ENCODE measurements at places on chromosomes 6 and 20.

GRCh38 chr6:17719323-17720041, 12.8 kb upstream of the NUP153 start:
- DNase-seq = no peak

DNA sequence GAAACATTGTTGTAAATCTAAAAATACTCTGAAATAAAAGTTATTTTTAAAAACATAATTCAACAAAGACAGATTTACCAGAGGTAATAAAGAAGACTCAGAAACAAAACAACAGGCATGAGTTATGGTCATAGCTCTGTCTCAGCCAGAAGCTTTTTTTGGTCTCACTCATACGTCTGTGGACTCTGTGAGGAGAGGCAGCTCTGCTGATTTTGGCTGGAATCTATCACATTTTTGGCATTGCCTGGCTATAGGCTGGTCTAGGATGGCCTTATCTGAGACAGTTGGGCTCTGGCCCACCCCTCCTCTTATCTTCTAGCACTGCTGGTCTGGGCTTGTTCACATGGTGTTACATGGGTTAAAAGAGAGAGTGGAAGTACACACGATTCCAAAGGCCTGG, 514.0 kb upstream of the BTBD3 start:
- DNase-seq = no peak

- no peak for DNase-seq
Measured at GRCh38 chr6:13285705-13286104, 42.6 kb downstream of the TBC1D7 start.

- no peak for DNase-seq
Measured at GRCh38 chr6:34285448-34286164, 36.8 kb upstream of the SMIM29 start.

DNA sequence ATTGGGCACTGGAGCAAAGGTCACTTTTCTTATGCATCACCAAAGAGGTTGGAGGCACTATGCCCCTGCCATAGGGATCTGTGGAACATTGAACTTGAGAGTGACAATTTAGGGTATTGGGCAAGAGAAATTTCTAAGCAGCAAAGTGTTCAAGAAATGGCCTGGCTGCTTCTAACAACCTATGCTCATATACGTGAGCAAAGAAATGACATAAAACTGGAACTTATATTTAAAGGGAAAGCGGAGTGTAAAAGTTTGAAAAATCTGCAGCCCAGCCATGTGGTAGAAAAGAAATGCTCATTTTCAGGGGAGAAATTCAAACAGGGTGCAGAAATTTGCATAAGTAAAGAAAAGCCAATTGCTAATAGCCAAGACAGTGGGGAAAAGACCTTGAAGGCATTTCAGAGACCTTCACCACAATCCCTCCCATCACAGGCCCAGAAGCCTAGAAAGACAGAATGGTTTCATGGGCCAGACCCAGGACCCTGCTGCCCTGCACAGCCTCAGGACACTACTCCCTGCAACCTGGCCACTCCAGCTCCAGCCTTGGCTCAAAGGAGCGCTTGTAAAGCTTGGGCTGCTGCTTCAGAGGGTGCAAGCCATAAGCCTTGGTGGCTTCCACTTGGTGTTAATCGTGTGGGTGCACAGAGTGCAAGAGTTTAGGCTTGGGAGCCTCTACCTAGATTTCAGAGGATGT, 24.4 kb downstream of the NCR2 start:
- no peak for DNase-seq

DNA sequence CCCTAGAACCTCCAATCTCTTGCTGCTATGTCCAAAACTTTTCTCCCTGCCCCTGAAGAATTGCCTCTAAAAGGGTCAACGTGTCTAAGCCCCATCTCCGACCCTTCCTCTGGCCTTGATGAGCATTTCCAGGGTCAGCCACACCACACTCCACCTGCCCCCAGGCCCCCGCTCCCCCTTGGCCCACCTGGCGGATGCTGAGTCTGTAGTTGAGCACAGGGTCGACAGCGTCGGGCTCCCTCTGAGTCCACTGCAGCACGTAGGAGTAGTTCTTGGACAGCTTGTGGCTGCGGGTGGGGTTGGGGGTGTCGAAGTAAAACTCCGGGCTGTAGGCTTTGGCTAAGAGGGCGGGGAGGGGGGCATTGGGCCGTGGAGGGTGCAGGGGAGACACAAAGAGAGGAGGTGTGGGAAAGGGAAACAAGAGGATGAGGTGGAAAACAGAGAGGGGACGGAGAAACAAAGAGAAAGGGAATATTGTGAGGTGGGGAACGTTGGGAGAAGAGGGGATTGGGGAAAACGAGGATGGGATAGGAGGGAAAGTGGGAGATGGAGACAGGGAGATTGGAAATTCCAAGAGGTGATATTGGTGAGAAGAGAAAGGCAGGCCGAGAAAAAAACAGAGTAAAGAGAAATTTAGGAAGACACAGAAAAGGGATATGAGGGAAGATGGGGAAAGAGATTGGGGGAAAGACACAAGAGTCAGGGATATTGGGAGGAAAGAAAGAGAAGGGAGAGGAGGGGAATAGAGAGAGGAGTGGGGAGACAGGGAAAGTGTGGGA, 50.5 kb downstream of the MDGA1 start:
- no peak for DNase-seq

- DNase-seq = no peak
Measured at GRCh38 chr6:45415315-45415714, 37.6 kb upstream of the SUPT3H start.

DNA sequence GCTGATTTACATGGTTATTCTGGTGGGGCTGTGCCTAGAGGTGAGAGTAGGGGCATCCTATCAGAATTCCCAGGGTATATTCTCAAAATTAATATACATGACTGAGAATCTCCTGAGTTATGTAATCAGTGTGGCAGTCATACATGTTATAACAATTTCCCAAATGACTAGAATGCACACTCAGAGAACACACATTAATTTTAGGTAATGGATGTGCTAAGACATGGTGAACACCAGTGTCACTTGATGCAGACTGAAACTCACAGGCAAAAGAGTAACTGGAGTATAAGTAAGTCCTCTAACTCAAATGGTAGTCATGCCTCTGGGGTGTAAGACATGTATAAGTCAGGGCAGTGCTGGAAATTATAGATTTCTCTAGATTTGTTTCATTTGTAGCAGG, 1198.4 kb upstream of the CITED2 start:
- no peak for DNase-seq

DNA sequence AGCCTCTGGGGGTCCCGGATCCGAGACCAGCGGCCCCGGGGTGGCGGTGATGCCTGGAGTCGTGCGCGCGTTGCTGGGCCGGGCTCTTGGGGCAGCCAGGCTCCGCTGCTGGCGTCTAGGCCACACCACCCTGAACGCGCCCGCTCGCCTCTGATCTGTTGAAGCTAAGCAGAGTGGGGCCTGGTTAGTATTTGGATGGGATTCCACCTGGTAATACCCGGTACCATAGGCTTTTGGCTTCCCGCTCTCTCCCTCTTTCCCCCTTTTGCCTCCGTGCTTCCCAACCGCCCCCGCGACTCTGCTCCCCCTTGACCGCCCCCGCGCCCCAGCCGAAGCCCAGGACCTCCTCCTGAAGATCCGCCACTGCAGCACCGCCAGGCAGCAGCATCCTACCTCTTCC, 1383.5 kb upstream of the DEFB115 start:
- DNase-seq = no peak

GRCh38 chr6:116883005-116883404, 6.0 kb downstream of the RFX6 start:
- no peak for DNase-seq

DNA sequence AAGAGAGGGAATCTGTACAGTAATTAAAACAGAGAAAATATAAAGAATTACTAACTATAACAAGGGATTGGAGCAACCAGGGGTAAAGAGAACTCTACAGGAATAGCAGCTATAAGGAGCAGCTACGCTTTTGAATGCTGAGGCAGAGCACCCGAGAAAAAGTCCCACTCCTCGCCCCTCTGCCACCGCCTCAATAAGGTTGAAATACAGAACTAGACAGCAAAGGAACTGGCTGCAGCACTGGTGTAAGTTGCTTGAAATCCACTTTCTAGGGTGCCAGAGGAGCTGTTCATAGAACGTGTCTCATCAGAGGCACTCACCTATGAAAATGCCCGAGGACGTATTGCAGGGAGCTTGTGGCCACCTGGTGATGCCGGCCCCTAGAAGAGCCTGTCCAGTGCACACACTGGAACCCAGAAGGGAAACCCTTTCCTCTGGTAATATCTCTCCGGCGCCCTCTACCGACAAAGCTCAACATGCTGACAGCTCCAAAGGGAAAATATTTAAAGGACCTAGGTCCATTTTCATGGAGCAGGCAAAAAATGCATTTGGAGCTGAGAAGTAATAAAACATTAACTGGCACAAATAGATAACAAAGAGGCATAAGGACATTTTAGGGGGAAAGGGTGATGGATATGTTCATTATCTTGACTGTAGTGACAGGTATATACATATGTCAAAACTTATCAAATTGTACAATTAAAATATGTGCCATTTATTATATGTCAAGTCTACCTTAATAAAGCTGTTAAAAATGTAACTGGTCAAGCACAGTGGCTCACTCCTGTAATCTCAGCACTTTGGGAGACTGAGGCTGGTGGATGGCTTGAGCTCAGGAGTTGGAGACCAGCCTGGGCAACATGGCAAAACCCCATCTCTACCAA, 137.4 kb upstream of the HDAC2 start:
- DNase-seq = no peak

DNA sequence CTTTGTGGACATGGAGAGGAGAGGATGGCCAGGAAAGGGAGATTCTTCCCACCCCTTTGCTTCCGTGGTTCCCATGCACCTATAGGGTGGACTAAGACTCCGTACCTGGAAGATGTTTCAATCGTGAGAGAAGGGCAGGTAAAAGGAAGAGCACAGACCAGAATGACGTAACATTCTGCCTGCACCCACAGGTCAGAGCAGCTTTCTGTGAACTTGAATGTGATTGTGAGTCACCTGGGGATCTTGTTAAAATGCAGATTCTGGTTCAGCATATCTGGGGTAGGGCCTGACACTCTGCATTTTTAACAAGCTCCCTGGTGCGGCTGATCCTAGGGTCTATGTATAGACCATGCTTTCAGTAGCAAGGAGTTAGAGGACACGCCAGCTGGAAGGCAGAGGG, 164.1 kb upstream of the SGK1 start:
- no peak for DNase-seq

- peak; percentile 85 for DNase-seq
Measured at GRCh38 chr6:140208286-140208685, 833.8 kb upstream of the CITED2 start.

GRCh38 chr6:163408352-163408991, 6.0 kb upstream of the QKI start:
- DNase-seq = no peak

DNA sequence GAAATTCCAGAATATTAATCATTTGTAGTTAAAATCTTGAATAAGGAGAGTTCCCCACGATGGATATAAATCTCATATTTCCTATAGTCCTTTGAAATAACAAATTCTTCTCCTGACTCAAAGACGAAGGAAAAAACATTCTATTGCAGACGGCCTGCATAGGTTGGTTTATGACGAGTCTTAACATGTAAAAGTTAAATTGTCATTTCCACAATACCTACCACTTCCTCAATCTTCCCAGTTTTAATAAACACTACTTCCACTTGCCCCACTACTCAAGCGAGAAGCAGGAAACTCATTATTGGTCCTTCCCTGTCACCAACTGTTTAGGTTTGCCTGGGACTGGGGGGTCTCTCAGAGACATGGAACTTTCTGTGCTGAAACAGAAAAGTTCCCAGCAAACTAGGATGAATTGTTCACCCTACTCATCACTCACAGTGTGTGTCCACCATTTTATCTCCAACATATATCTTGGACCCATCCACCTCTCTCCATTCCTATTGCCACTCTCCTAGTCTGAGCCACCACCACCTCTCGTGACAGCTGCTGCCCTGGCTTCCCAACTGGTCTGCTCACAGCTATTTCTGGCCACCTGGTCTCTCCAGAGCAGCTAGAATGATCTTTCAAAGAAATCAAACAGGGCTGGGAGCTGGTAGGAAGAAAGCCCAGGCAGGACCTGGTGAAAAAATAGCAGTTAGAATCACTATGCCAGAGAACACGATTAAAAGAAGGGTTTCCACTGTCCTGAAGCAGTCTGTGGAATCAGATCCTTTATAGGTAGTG, 15.1 kb upstream of the ZSCAN9 start:
- DNase-seq = no peak

DNA sequence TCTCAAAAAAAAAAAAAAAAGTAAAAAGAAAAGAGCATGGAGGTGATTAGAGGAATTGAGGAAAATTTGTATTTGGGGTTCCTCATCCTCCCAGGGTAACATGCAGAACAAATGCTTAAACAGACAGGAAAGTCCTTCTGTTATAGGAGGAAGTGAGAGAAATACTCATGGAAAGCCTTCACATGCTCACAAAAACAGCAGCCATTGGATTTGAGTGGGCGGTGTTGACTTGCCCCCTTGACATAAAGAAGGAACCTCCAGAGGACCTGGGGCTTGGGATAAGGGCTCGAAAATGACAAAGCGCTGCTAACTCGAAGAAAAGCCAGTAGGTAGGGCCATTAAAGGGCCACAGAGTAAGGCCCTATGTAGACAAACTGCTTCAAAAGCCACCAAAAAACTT, 17.5 kb upstream of the SAMHD1 start:
- DNase-seq = no peak

DNA sequence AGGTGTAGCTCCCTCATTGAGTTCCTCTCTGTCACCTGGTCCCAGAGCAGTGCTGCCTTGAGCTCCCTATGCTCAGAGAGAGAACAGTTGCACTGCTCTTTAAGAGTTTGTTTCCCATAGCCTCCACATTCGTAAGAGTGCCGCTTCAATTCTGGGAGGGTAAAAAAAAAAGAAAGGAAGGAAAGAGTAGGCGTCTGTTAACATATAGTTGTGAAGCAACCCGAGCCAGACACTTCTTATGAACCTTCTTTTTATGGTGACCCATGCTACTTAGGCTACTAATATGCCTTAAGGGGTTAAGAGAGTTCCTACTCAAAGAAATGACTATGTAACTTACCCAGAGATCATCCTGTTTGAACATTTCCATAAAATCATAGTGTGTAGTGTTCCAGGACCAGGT, 4.3 kb upstream of the ARG1 start:
- DNase-seq = no peak

- DNase-seq = peak; percentile 99
Measured at GRCh38 chr20:10185741-10186558, 32.7 kb upstream of the SNAP25 start.

DNA sequence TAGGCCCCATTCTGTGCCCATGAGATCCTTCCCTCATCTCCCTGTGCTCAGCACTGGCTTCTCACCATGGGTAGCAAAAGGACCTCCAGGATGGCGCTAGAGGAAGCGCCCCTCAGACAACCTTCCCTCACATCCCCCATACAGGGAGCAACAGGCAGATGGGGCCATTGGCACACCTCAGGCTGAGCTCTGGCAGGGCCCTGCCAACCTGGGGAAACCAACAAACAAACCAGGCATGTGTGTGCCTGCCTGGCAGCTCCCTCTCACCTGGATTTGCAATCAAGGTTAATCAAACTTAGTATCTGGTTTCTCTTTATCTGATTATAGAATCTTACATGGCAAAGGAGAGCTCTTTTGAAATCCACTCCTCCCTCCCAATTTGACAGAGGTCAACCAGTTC, 134.9 kb downstream of the SLC23A2 start:
- DNase-seq = no peak

DNA sequence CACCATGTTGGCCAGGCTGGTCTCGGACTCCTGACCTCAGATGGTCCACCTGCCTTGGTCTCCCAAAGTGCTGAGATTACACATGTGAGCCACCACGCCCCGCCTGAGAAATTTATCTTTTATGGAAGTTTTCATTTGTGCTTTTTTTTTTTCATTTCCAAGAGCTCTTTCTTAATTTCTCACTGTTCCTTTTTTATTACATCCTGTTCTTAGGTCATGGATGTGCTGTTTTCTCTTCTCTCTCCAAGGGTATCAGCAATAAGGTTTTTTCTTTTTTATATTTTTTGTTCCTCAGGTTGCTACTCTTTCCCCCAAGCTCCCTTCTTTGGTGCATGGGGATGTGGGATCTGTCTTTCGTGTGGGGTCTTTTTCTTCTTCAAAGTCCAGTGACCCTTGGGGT, 21.2 kb upstream of the LSM14B start:
- DNase-seq = no peak
